GM04503 (cell line): ENCODE measurements at places on chromosomes 2 and 18.

DNA sequence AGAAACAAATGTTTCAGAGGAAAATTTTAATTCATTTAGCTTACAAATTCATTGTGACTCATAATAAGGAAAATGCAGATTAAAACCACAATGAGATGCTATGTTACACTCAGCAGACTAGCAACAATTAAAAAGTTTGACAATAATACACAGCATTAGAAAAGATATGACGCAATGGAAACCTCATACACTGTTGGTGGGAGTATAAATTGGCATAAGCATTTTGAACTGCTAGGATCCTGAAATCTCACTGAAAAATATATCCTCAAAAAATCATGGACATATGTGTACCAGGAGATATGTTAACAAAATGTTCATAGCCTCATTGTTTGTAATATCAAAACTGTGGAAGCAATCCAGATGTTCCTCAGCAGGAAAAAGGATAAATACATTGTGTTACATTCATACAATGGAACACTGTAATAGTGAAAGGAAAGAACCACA is 13.7 kb downstream of the CALCRL start:
- DNase-seq: peak; percentile 34

DNA sequence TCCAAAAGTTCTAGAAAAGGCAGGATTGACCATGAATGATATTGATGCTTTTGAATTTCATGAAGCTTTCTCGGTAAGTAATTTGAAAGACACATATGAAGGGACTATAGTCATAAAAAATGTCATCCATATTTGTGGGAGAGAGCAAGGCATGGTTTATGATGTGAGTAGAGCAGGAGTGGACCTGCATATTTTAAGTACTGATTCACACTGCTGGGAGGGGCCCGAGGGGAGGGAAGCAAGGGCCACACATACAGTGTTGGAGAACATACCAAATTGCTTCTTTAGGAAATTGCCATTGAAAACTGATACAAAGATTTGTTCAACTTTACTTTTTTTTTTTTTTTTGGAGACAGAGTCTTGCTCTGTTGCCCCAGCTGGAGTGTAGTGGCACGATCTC is 39.4 kb downstream of the HADHB start:
- DNase-seq: no peak

- DNase-seq: peak; percentile 41
These were observed 971.0 kb upstream of the CDH2 start for GRCh38 chr18:29147944-29148343.

DNA sequence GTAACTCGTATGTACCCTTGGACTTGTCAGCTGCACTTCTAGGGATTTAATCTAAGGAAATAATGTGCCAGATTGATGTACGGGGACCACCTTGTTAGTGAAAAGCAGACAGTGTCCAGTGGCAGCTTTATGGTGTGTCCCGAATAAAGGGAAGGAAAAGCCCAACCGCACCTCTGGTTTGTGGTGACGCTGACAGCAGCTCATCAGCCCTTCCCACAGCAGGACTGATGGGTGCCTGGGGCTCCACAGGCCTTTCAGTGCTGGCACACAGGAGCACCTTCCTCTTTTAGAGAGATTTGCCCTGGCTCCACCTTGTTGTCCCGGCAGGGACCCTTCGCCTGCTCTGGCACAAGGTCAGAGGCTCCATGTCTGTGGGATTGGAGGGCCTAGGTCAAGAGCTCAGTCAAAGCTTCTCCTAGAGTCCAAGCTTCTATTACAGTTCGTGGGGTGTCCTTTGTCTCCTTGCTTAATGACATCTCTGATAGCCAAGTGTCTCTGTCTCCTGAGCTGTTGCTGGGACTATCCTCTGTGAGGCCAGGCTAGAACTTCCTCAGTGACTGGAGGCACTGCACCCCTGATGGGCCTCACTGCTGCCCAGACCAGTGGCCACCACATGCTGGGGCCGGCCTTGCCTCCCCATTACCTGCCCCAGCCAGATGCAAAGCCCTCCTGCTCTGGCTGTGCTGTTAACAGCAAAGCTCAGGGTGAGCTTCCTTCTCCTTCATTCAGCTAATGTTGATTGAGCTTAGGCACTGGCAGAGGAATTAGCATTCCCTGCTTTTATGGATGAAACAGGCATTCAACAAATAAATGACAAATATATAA is 33.0 kb upstream of the SCLY start:
- no peak for DNase-seq

GRCh38 chr2:184481865-184482264 is 116.5 kb upstream of the ZNF804A start:
- no peak for DNase-seq

DNA sequence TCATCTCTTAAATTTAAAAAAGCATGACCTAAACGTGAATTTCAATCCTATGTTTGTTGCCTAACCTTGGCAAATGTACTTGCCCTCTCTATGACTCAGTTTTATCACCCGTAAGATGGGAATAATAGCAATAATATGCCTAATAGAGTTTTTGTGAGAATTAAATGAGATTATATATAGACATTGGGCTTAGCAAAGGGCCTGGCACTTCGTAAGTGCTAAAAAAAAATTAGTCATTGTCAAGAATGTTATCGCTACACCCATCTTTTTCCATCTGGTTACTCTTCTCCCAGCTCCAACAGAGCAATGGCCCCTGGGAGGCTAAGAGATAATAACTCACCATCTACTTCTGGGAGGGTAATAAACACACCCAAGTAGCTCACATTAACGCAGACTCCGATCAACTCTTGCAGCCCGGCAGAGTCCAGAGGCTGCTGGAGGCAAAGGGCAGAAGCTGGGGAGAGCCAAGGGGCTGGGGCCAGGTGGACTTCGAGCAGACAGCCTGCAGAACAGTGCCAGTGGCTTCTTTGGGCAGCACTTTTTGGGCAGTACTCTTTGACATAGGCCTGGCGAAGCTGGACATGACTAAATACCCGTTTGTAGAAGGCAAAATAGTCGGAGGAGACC is 63.9 kb upstream of the STPG4 start:
- DNase-seq: no peak

GRCh38 chr2:216003876-216004696 is 9.3 kb downstream of the MREG start:
- DNase-seq: no peak
